ENCODE measurements at places on chromosomes 2 and 18.

- no peaks in the 10 kb centered on the region for H3K4me1 ChIP-seq
- H3K27me3 ChIP-seq, result no peaks in the 10 kb centered on the region
- no peak overlapping the region for H3K4me3 ChIP-seq
These were observed 90.6 kb downstream of the APOB start for GRCh38 chr2:20953146-20953824.

DNA sequence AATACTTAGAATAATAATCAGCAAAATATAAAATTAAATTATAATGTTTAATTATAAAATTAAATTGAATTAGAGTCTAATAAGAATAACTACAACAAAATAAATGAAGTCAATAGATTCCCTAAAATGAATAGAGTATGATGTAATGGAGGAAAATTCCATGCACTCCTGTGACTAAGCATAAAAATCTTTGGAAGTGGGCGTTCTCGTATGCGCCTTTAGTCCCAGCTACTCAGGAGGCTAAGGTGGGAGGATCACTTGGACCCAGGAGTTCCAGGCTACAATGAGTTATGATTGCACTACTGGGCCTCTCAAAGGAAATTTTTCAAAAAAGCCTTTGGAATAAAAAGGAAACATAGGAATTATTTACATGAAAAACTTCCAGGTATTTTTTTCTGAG lies 955.4 kb upstream of the POU3F3 start:
- no peaks in the 10 kb centered on the region for H3K36me3 ChIP-seq
- no peak for DNase-seq
- no peak overlapping the region for H3K4me3 ChIP-seq

- no peak overlapping the region for H3K27ac ChIP-seq
- no peaks in the 10 kb centered on the region for H3K27me3 ChIP-seq
- no peak overlapping the region for H3K4me3 ChIP-seq
- H3K36me3 ChIP-seq, result no peaks in the 10 kb centered on the region
- no peak for DNase-seq
These were observed 6.7 kb downstream of the IL1R1 start for GRCh38 chr2:102149243-102149642.

DNA sequence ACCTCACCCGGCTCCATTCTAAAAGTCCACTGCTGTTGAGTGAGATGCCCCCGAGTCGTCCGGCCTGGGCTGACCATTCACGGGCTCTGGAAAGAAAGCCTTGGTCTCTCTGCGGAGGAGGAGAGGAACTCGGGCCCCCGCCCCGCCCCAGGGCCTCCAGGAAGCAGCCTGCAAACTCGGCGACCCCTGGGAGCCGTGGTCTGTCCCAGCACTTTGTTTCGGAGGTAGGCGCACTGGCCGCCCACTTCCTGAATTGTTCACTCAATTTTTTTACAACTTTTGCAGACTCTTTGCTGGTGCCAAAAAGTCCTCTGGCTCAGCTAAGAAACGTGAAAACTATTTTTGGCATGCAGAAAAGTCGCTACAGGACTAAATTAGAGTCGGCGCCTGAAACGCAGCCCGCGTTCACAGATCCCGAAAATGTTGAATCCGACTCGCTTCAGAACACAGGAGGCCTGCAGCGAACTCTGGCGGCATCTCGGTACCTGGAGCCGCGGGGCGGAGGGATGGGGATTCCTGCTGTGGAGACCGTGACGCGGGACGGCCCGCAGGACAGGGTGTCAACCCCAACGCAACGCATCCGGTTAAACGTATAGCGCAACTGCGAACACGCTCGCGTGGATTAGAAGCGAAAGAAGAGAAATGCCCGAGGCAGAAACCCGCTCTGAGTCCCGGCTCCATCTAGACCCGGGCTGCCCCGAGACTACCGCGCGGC lies 1.5 kb downstream of the PXDN start:
- H3K27ac ChIP-seq, result peak overlapping the region; percentile 55
- peak overlapping the region; percentile 85 for H3K4me3 ChIP-seq
- H3K4me1 ChIP-seq, result no peaks in the 10 kb centered on the region
- H3K27me3 ChIP-seq, result peaks cover 11% of the 10 kb centered on the region
- DNase-seq, result peak; percentile 80

- H3K4me1 ChIP-seq, result peaks cover 10% of the 10 kb centered on the region
- no peaks in the 10 kb centered on the region for H3K36me3 ChIP-seq
- no peaks in the 10 kb centered on the region for H3K27me3 ChIP-seq
- DNase-seq, result peak; percentile 75
- peak within 1 kb of the TSS; percentile 90 for H3K27ac ChIP-seq
These were observed at the start of gene B4GALT6 for GRCh38 chr18:31684279-31685096. Gene B4GALT6, minus strand, starts transcription at chr18:31684581. Its CDS starts 155 bp downstream, at chr18:31684426.

Data from cardiac muscle cell (in vitro differentiated cells and primary cell).